Stimulated activated CD4-positive, alpha-beta T cell treated with anti-CD3 and anti-CD28 coated beads, Interleukin-2, amount 100 ng/mL, for 48 hours (primary cell): ENCODE measurements at places on chromosomes 2 and 18.

GRCh38 chr18:41767960-41768359 is 187.1 kb upstream of the PIK3C3 start:
- no peak for DNase-seq

GRCh38 chr2:13433954-13434353 is 717.2 kb downstream of the TRIB2 start:
- DNase-seq, result no peak

GRCh38 chr2:98663511-98664090 is 55.2 kb downstream of the UNC50 start:
- DNase-seq, result no peak

DNA sequence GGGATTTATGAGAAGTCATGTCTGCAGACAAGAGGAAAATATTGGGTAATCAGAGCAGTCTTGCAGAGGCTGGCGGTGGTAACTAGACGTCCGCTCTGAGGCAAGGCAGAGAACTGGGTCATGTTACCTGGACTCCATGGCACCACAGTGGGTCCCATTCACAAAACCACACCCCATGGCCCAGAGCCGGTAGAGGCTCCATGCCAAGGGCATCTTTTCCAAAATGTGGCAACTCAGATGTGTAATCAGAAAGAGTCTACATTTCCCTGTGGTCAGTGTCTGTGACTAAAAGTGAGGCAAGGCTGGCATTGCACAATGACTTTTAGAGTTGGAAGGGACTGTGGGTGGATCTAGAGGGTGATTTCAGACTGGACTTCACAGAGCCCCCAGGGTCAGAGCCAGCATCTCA is 113.1 kb downstream of the MREG start:
- DNase-seq, result no peak

GRCh38 chr2:36545871-36546416 is 52.0 kb downstream of the FEZ2 start:
- DNase-seq, result no peak

- DNase-seq, result no peak
These were observed 416.6 kb downstream of the HRH4 start for GRCh38 chr18:24877066-24877465.

GRCh38 chr2:172461591-172462372 is 34.4 kb downstream of the ITGA6 start:
- DNase-seq, result peak; percentile 78

DNA sequence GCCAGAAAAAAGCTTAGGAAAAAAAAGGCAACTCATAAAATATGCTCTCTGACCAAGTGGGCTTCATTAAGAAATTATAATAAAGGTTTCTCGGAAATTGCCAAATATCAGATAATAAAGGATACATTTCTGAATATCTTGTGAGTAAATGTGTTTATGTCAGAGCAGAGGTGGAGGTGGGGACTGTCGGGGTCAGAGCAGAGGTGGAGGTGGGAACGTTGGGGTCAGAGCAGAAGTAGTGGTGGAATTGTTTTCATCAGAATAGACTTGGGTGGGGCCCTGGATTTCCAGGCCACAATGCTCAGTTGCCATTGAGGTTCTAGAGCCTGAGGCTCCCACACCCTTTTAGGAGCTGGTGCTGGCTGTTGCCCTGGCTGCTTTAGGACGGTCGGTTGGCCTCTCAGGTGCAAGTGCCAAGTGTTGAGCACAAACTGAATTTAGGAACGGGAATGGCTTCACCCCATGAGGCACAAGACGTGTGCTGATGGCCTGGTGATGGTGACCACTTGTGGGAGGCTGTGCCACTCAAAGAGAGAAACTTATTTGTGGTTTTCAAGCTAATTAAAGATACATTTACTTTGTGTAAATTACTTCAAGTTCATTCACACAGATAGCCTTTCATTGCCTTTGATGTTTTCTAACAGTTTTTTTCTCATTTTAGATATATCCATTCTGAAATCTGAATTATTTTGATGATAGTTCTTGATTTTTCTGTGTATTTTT is 131.5 kb downstream of the ATP9B start:
- no peak for DNase-seq

DNA sequence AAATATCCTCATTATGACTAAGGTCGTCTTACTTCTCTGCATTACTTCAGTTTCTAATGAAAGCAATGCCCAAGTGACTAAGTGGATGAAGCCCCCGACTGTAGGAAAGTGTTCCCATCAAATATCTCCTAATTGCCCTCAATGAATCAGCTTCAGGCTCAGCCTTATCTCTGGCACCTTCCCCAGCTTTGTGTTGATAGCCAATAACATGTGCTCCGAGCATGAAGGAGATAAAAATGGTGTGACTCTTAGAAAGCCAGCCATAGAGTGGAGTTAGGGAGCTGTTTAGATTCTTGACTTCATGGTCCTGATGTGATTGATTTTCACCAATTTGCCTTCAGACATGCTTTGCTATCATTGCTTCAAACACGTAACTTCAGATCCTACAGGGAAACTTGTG is 339.2 kb upstream of the NRP2 start:
- no peak for DNase-seq

DNA sequence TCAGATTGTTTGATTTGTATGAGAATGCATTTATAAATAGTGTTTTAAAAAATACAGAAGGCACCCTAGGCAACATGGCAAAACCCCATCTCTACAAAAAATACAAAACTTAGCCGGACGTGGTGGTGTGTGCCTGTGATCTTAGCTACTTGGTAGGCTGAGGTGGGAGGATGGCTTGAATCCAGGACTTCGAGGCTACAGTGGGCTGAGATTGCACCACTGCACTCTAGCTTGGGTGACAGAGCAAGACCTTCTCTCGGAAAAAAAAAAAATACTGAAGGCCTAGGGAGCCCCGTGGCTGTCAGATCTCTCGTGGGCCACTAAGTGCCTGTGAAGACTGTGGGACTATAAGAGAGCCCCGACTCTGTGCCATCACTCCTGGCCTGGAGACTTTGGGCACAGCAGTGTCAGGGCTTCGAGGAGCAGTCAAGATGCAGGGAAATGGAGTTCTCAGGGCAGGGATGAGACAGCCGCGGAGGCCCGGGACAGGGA is 40.5 kb downstream of the MYO7B start:
- no peak for DNase-seq

- DNase-seq, result no peak
These were observed 9.5 kb upstream of the SMARCAL1 start for GRCh38 chr2:216402751-216403150.

DNA sequence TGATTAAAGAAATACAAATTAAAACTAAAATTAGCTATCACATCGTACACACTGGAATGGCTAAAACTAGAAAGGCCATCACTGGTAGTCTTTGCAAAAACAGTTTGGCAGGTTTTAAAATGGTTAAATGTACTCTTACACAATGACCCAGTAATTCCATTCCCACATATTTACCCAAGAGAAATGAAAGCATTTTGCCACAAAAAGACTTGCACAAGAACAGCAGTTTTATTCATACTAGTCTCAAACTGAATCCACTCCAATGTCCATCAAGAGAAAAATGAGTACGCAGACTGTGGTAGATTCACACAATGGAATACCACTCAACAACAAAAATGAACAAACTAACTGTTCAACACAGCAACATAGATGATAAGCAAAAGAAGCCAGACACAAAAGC is 29.1 kb downstream of the SP140L start:
- DNase-seq, result no peak

DNA sequence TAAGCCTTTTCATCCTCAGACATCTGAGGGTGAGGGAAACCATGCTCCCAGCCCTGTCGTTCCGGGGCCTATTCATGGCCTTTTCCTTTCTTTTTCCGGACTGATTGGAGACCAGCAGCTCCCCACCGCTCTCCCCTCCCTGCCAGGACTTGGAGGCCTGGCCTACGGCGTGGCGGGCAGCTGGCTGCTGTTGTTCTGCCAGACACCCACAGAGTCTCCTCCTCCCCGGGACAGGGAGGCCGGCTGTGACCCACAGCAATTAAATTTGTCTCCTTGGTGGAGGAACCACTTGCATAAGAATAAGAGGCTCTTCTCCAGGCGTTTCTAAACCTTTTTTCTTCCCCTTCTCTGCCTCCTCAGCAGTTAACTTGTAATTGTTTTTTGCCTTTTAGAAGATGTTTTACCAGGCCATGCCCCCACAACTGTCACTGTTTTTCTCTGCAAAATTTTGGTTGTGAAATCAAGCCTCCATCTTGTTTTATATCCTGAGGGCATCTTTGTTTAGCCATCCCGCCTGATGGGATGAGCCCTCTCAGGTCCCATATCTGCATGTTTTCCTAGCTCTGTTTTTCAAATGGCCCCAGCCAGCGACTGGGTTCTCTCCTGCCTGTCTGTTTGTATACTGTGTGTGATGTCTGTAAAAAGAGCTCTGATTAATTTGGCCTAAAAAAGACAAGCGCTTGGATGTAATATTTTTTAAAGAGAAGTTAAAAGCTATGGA is 1060.0 kb upstream of the DDX18 start:
- no peak for DNase-seq

GRCh38 chr2:193201583-193201982 is 1006.9 kb upstream of the TMEFF2 start:
- no peak for DNase-seq

- no peak for DNase-seq
These were observed 34.7 kb upstream of the FAM136A start for GRCh38 chr2:70336552-70336951.
